ENCODE measurements at places on chromosomes 16 and 17.

DNA sequence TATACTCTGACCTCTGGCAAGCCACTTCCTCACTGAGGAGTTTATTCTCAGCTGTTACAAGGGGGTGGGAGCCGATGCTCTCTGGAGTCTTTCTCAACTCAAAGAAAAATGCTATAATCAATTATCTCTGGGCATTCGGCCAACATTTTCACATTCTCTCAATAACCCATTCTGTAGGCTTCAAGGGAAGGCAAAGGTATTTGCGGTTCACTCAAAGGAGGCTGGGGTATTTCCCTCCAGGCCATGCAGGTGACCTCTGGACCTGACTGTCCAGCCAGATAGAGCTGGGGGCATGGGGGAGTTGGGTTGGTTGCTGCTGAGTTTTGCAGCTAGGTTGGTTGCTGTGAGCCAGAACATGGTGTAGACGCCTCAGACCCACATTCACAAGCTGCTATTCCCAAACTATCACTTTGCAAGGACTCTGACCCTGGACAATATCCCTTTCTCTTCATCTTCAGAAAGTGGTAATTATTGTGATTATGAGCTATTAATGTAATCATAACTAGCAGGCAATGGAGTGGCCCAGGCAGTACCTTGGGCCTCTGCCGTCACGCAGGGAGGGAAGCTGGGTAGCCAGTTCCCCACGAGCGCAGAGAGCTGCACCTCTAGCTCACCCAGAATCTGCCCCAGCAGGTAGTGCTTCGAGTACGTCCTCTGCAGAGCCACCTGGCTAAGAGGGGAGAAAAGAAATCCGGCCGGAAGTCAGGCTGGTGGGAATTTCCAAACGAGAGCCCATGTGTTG, 42.1 kb downstream of the AIPL1 start:
- DNase-seq, result no peak

GRCh38 chr16:877242-878071, 76.9 kb upstream of the GNG13 start:
- no peak for DNase-seq

- peak; percentile 91 for DNase-seq
These were observed 29.9 kb upstream of the TNS4 start for GRCh38 chr17:40531051-40531991.

DNA sequence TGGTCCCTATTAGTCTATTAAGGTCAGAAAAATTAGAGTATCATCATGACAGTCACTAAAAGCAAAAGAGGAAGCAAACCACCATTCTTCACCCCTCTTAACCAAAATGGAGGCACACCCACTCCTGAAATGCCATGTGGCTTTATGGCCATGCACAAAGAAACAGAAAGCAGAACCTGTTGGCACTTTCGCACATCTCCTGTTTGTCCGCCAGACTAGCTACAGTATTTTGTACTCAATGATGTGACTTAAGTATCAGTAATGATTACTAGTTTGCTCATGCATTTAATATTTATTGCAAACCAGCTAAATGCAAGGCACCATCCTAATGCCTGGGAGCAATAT, 70.2 kb upstream of the GNAO1 start:
- no peak for DNase-seq

- DNase-seq, result no peak
These were observed 1025.2 kb upstream of the GOT2 start for GRCh38 chr16:59759296-59759695.

GRCh38 chr17:75634376-75634740, 1.1 kb downstream of the SMIM5 start:
- DNase-seq, result no peak
